Testis (tissue), 5 donors: ENCODE measurements at places on chromosomes 5 and 9.

GRCh38 chr9:86721226-86721781, 226.0 kb downstream of the GAS1 start:
- H3K4me1 ChIP-seq, result peaks cover 4% of the 10 kb centered on the region
- no peak overlapping the region for H3K27ac ChIP-seq
- no peaks in the 10 kb centered on the region for H3K36me3 ChIP-seq
- no peaks in the 10 kb centered on the region for H3K27me3 ChIP-seq
- no peak for DNase-seq
- H3K4me3 ChIP-seq, result no peak overlapping the region

DNA sequence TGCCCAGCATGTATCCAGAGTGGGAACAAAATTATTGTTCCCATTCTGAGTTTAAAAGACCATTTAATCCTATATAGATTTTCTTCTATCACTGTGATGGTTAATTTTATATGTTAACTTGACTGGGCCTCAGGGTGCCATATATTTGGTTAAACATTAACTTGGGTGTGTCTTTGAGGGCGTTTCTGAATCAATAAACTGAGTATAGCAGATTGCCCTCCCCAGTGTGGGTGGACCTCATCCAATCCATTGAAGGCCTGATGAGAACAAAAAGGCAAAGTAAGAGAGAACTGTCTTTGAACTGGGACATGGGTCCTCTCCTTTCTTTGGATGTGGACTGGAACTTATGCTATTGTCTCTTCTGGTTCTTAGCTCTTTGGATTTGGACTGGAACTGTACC, 17.3 kb downstream of the RIOK2 start:
- no peaks in the 10 kb centered on the region for H3K27me3 ChIP-seq
- no peak overlapping the region for H3K27ac ChIP-seq
- H3K36me3 ChIP-seq, result no peaks in the 10 kb centered on the region
- no peak overlapping the region for H3K4me3 ChIP-seq
- DNase-seq, result no peak

DNA sequence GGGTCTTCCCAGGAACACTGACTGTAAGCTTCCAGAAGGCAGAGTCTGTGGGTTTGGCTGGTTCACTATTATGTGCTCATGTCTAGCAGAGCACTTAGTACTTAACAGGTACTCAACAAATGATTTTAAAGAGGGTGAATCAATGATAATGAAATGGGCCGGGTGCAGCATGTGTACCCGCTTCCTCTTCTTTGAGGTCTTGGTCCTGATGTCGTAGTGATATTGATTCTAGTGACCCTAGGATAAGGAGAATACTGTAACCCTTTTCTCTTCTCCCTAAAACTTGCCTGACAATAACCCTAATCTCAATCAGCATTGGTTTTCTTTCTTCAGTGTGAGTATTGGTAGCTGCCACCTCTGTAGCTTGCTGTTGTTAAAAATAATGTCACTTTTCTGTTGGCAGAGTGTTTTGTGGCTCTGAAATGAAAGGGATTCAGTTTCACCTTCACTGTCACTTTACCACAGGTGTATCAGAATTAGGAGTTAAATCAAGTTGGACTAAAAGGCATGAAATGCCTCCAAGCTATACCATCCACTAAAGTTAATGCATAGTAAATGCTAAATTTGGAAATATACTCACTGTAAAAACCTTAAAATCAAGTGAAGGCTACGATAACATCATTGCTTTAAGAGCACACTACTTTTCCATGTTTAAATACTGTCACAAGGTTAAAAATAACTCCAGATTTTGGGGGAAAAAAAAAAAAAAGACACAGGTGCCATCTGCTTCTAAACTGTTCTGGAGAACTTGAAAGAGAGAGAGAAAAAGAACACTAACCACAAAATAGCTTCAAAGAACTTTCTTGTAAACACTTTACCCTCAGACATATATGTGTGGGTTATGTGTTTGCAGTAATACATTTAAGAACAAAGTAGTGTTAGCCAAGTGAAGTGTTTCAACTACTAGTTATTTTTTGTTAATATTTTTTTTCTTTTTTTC, 6.0 kb downstream of the CAMK4 start:
- no peaks in the 10 kb centered on the region for H3K36me3 ChIP-seq
- H3K27me3 ChIP-seq, result no peaks in the 10 kb centered on the region
- H3K4me3 ChIP-seq, result no peak overlapping the region
- H3K4me1 ChIP-seq, result no peaks in the 10 kb centered on the region
- DNase-seq, result no peak
- H3K27ac ChIP-seq, result no peak overlapping the region

DNA sequence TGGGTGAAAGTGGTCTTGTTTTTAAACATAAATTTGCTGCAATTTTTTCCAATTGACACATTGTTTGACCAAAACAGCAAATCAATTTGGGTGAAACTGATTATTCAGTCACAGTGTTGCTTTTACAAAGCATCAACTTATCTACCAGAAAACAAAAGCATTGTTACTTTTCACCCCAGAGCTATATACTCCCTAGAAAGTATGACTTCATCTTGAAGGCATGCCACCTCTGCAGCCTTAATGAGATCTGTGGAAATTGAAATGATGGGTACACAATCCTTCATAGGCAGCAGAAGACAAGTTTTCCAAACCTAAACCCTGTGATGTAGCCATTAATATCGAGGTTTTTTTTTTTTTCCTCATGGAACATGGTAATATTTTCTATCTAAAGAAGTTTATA, 615.9 kb downstream of the CHSY3 start:
- H3K36me3 ChIP-seq, result no peaks in the 10 kb centered on the region
- DNase-seq, result peak; percentile 24
- no peaks in the 10 kb centered on the region for H3K4me1 ChIP-seq
- no peaks in the 10 kb centered on the region for H3K27me3 ChIP-seq
- no peak overlapping the region for H3K27ac ChIP-seq

GRCh38 chr9:116027511-116027910, 126.1 kb upstream of the PAPPA start:
- H3K4me1 ChIP-seq, result no peaks in the 10 kb centered on the region
- no peaks in the 10 kb centered on the region for H3K36me3 ChIP-seq
- no peak for DNase-seq
- no peak overlapping the region for H3K4me3 ChIP-seq

DNA sequence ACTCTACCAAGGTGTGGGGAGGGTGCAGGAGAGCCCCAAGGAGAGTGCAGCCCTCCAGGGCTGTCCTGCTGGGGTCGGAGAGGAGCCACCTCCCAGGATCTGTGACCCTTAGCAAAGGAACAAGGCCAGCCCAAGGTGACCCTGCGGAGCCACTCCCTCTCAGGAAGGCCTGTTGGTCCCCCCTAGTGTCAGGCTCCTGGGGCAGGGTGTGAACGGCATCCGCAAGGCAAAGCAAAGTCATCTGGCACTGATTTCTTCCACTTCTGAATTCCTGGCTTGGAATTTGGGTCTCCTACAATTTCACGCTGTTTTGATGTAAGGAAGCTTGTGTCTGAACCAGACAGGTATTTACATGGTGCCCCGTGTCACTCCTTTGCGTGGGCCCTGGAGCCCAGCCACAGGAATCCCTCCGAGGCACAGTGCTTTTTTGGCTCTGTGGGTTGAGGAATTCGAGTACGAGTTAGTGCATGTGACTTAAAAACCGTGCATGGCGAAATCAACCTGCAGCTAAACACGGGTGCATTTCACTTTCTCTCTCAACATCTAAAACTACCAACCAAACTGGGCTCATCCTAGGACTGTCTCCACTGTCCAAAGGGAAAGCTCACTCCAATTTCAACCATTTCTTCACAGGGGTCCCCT, 24.5 kb upstream of the GFPT2 start:
- no peak for DNase-seq
- no peaks in the 10 kb centered on the region for H3K27me3 ChIP-seq
- H3K4me3 ChIP-seq, result no peak overlapping the region
- no peaks in the 10 kb centered on the region for H3K4me1 ChIP-seq
- no peaks in the 10 kb centered on the region for H3K36me3 ChIP-seq

DNA sequence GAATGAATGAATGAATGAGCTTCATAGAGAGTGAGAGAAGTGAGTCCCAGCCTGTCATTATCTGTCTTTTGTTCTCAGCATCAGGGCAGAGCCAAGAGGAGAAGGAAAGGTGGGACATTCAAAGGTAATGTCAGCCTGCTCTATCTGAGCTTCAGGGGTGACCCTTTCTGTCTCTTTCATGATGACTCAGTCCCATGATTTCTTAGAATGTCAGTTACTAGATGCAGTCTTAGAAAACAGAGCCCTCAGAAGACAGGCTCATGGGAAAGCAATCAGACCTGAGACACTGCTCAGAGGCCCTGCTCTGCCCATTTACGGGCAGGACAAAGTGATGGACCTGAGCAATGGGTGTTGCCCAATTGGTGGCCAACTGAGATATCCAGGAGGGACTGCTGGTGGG, 1.1 kb downstream of the SPATA31D1 start:
- no peak for DNase-seq
- no peaks in the 10 kb centered on the region for H3K36me3 ChIP-seq
- no peaks in the 10 kb centered on the region for H3K27me3 ChIP-seq
- H3K4me3 ChIP-seq, result no peak overlapping the region
- no peaks in the 10 kb centered on the region for H3K4me1 ChIP-seq

DNA sequence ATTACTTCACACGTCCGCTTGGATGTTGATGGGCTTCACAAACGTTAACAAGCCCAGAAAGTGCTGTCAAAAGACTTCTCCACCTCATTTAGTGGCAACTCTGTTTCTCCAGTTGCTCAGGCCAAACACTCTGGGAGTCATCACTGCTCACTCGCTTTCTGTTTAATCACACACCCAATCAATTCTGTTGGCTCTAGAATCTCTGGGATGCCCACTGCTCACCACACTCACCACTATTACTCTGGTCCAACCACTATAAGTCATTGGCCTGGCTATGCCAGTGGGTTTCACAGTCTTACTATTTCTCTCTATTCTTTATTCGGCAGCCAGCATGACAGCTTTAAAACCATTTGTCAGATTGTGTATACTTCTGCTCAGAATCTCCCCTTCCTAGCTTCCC, 163.5 kb downstream of the KDM4C start:
- H3K36me3 ChIP-seq, result no peaks in the 10 kb centered on the region
- no peaks in the 10 kb centered on the region for H3K4me1 ChIP-seq
- H3K4me3 ChIP-seq, result no peak overlapping the region

DNA sequence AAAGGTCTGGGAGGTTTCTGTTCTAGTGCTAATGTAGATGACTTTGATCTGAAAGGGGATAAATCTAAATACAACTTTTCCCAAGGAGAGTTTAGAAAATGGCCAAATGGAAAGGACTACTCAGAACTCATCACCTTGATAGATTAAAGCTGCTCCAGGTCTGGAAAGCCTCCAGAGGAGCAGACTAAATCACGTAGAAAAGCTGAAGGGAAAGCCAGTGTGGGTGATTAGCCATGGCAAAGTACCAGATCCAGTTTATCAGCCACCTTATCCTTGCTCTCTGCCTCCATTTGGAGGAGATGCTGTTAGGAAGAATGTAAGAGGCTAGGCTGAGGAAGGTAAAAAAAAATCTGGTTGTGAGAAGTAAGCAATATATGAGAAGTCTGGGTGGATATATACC, 120.7 kb upstream of the RAI14 start:
- no peak overlapping the region for H3K27ac ChIP-seq
- DNase-seq, result no peak
- H3K4me1 ChIP-seq, result no peaks in the 10 kb centered on the region
- H3K27me3 ChIP-seq, result no peaks in the 10 kb centered on the region

GRCh38 chr5:107670087-107670931, 428 bp downstream of the EFNA5 start:
- peak overlapping the region; percentile 62 for H3K4me3 ChIP-seq
- peaks cover 13% of the 10 kb centered on the region for H3K4me1 ChIP-seq
- DNase-seq, result peak; percentile 40

DNA sequence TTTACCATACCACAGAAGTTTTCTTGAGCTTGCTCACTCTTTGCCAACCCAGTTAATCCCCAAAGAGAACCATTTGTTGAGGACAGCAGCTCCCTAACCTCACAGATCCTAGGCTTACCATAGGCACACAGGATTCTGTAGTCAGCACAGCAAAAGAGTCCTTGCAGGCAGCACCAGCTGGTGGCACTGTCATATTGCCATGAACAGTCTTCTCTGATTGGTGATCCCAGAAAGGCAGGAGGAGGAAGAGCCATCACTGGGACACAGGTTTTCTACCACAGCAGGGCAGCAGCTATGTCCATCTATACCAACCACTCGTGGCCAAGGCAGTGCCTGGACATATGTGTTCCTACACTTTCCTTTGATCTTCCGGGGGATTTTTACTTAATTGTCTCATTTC, 297.1 kb upstream of the CD180 start:
- peak; percentile 80 for DNase-seq
- H3K4me1 ChIP-seq, result peaks cover 9% of the 10 kb centered on the region
- no peak overlapping the region for H3K4me3 ChIP-seq
- H3K27ac ChIP-seq, result no peak overlapping the region

DNA sequence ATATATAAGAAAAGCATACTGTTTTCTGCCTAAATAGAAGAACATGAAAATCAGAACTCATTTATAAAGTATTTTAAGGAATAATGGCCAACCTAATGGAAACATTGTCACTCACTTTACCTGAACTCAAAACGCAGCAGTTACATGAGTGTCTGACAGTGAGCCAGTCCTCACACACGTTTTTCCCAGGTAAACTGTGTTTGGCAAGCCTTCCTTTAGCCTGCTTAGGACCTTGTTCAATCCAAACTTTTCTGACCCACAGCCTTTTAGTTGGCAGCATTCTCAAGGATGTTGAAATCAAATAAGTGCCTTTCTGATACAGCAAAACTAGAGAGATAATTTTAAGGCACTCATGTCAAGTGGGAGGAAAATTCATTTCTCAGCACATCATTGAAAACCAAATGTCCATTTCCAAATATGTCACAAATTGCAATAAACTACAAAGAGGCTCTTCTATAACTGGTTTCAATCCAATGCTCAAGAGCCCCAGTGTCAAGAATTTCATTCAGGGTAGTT, 83.5 kb upstream of the SPDL1 start:
- H3K4me3 ChIP-seq, result no peak overlapping the region
- H3K27ac ChIP-seq, result no peak overlapping the region
- H3K27me3 ChIP-seq, result no peaks in the 10 kb centered on the region
- no peaks in the 10 kb centered on the region for H3K4me1 ChIP-seq
- no peak for DNase-seq

GRCh38 chr5:120456006-120456405, 8.1 kb upstream of the PRR16 start:
- H3K36me3 ChIP-seq, result no peaks in the 10 kb centered on the region
- no peaks in the 10 kb centered on the region for H3K4me1 ChIP-seq
- no peak for DNase-seq
- H3K27me3 ChIP-seq, result no peaks in the 10 kb centered on the region

GRCh38 chr5:55450050-55450765, 84.6 kb downstream of the PLPP1 start:
- no peak overlapping the region for H3K27ac ChIP-seq
- no peaks in the 10 kb centered on the region for H3K27me3 ChIP-seq
- H3K4me3 ChIP-seq, result no peak overlapping the region
- no peaks in the 10 kb centered on the region for H3K4me1 ChIP-seq

GRCh38 chr9:80649001-80649420, 1040.3 kb downstream of the TLE1 start:
- no peak overlapping the region for H3K4me3 ChIP-seq
- peak; percentile 23 for DNase-seq
- H3K27ac ChIP-seq, result no peak overlapping the region
- H3K27me3 ChIP-seq, result no peaks in the 10 kb centered on the region
- no peaks in the 10 kb centered on the region for H3K36me3 ChIP-seq

GRCh38 chr5:143126174-143127019, 277.1 kb downstream of the NR3C1 start:
- H3K27me3 ChIP-seq, result no peaks in the 10 kb centered on the region
- H3K27ac ChIP-seq, result no peak overlapping the region
- peaks cover 9% of the 10 kb centered on the region for H3K4me1 ChIP-seq
- H3K4me3 ChIP-seq, result no peak overlapping the region

- DNase-seq, result no peak
- no peak overlapping the region for H3K27ac ChIP-seq
- H3K27me3 ChIP-seq, result no peaks in the 10 kb centered on the region
- H3K4me1 ChIP-seq, result no peaks in the 10 kb centered on the region
- no peaks in the 10 kb centered on the region for H3K36me3 ChIP-seq
Observed at GRCh38 chr5:135478938-135479337, 26.8 kb upstream of the TIFAB start.
